ENCODE measurements at places on chromosomes 16 and 17. TPM values are rescaled to one million over a fixed set of nuclear protein-coding genes. Genes with fewer than 3 reads are reported as not detected.

DNA sequence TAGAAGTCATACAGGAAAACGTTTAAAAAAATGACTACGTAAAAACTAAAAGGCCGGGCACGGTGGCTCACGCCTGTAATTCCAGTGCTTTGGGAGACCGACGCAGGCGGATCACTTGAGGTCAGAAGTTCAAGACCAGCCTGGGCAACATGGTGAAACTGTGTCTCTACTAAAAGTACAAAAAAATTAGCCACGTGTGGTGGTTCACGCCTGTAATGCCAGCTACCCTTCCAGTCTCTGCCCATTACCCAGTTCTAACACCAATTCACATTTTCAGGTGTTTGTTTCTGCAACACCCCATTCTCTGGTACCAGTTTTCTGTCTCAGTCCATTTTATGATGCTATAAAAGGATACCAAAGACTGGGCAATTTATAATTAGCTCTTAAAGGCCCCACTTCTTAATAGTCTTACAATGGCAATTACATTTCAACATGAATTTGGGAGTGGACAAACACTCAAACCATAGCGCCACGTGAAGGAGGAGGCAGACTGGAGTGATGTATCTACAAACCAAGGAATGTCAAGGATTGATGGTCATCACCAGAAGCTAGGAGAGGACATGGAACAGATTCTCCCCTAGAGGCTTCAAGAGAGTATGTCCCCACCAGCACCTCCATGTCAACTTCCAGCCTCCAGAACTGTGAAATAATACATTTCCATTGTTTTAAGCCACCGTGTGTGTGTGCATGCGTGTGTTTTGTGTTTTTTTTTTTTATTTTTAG, 791 bp upstream of the C17orf75 start:
- DNase-seq, result no peak

GRCh38 chr17:63314761-63315160, 131.3 kb downstream of the CYB561 start:
- DNase-seq, result no peak

GRCh38 chr16:27739606-27740357, 189.8 kb downstream of the KATNIP start:
- no peak for DNase-seq

GRCh38 chr16:12651765-12652512, 151.7 kb downstream of the CPPED1 start:
- no peak for DNase-seq

- no peak for DNase-seq
These were observed 10.8 kb upstream of the HASPIN start for GRCh38 chr17:3712811-3713463.

DNA sequence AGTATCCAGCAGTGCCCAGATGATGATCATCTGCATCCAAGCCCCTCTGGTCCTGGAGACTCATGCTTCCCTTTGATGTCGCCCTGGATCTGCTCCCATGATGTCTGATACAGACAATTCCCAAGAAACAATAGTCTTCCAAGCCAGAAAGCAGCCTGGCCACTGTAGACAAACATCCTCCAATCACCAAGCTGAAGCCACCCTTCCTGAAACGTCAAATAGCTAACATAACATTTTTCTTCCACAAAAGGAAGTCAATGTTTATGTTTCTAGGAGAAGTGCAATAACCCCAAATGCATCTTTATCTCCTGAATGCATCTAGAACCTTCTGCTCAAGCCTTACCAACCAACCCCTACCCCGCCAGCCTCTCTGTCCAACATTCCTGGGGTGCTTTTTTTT, 1.2 kb upstream of the DPEP2 start:
- DNase-seq, result no peak

DNA sequence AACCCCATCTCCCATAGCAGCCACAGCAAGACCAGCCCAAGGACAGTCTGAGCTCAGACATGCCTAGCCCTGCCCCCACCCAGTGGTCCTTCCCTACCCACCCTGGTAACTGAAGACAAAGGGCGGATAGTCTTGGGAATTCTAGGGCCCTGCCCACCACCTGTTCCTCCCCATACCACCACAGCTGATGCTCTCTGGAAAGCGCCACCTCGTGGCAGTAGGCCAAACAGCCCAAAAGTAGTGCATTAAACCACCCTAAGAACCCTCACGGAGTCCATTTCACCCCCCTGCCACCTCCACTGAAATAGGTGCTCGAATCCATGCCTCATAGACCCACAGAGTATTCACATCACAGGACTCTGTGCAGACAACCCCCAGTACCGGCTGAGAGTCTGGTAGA, 1021.4 kb downstream of the CDH8 start:
- DNase-seq, result no peak

DNA sequence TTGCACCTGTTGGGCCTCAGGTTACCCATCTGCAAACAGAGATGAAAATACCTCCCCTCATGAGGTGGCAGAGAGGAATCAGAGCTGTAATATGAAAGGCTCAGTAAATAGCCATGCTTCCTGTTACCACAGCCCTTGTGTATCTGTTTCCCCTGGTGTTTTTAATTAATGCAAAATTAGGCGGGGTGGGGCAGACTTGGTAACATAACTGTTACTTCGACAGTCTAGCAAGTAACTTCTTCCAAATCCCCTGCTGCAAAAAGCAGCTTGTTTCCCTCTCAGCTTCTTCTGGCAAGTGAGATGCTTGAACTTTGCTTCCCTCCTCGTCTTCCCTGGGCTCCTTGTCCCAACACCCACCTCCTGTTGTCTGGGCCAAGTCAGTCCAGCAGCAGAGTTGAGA, 381.5 kb downstream of the CPPED1 start:
- no peak for DNase-seq

- no peak for DNase-seq
These were observed 67.4 kb downstream of the SNX11 start for GRCh38 chr17:48174833-48175523.

- DNase-seq, result no peak
These were observed 9.7 kb upstream of the CIAO3 start for GRCh38 chr16:750485-750884.

GRCh38 chr17:75078284-75079022, 9.3 kb upstream of the SLC16A5 start:
- no peak for DNase-seq

DNA sequence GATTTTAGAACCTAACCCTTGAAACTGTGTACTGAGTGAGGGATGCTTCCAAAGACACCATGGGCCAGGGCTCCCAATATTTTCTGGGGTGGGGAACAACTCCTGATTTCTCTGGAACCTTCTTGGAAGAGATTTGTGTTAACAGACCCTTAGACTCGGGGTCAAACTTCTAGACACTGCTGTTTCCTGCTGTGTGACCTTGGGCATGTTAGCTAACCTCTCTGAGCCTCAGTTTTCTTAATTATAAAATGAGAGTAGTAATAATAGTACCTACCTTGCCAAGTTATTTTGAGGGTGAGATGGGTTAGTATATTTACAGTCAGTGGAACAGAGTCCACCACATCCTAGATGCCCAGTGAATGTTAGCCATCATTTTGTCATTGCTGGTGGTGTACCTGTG, 18.8 kb downstream of the POLR3E start:
- peak; percentile 14 for DNase-seq

DNA sequence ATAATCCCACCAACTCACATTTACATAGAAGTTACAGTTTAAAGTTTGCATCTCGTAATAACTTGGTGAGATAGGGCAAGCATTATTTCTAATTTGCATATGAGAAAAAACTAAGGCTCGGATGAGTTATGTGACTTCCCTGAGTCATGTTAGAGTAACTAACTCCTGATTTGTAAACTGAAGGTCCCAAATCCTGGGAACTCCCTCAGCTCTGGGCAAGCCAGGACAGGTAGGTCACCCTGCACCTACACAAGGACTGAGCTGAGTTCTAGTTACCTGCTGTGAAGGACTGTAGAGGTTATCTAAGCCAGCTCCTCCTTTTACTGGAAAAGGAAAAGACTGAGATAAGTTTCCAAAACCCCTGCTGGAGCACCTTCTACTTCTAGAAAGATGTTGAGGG, 92.1 kb upstream of the HLF start:
- no peak for DNase-seq

- peak; percentile 91 for DNase-seq
These were observed 4.2 kb upstream of the MXRA7 start for GRCh38 chr17:76714822-76715495.

DNA sequence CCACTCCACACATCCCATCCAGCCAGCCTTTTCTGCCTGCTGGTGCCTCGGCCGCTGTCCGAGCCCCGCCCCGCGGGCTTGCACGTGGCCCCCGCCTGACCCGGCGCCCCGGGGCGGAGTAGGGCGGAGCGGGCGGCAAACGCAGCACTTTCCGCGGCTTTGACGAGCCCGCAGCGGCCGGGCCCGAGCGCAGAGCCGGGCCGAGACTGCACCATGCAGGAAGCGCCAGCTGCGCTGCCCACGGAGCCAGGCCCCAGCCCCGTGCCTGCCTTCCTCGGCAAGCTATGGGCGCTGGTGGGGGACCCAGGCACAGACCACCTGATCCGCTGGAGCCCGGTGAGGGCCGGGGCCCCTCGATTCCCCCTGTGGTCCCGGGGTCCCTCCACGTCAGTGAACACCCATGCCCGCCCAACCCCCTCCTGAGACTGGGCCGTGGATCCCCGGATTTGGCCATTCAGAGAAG, at the start of gene HSF4:
TSS of gene HSF4 (plus strand) at position 147 of the 463 bp plus-strand sequence. CDS start at position 214, 67 bp downstream.
- no peak for DNase-seq

- DNase-seq, result peak; percentile 74
These were observed 46.2 kb downstream of the TUBD1 start for GRCh38 chr17:59846394-59847165.

DNA sequence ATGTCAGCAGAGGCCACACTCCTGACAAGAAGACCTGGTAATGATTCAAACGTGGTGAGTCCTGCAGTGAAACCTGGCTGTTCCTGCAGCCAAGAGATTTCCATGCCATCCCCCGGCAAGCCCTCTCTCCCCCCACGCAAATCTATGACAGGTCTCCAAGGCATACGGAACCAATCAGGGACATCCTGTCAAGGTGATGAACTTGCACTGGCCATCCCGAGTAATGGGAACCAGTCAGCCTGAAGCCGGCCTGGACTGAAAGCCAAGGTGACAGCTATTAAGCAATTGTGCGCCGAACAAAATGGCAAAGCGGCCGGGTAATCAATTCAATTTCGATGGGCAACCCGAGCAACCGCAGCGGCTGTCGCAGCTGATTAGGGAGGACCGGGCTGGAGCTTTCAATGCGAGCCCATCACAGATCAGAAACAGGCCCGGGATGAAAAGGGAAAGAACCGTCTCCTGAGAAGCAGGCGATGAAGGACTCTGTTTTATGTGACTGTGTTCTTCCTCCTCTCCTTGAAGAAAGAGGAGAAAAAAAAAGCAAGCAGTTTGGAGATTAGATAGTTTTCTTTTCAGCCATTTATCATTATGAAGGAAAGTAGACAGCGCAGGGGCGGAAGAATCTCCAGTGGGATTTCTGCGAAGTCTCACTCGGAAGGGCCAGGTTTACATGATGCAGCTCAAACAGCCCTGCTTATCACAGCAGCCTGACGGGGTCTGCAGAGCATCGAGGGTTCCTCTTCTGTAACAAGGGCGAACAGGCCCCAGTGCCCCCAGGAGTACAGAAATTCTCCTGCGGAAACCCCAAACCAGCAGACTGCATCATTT, 35.2 kb downstream of the TBX4 start:
- DNase-seq, result no peak

- DNase-seq, result no peak
These were observed 15.2 kb downstream of the MED24 start for GRCh38 chr17:40038882-40039513.

- DNase-seq, result no peak
These were observed 670 bp upstream of the CTF1 start for GRCh38 chr16:30895627-30896260.

DNA sequence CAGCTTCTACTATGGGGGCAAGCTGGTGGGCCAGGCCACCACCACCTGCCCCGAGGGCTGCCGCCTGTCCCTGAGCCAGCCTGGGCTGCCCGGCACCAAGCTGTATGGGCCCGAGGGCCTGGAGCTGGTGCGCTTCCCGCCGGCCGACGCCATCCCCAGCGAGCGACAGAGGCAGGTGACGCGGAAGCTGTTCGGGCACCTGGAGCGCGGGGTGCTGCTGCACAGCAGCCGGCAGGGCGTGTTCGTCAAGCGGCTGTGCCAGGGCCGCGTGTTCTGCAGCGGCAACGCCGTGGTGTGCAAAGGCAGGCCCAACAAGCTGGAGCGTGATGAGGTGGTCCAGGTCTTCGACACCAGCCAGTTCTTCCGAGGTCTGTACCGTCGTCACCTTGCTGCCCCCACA, 19.5 kb downstream of the IRF8 start:
- DNase-seq, result no peak

DNA sequence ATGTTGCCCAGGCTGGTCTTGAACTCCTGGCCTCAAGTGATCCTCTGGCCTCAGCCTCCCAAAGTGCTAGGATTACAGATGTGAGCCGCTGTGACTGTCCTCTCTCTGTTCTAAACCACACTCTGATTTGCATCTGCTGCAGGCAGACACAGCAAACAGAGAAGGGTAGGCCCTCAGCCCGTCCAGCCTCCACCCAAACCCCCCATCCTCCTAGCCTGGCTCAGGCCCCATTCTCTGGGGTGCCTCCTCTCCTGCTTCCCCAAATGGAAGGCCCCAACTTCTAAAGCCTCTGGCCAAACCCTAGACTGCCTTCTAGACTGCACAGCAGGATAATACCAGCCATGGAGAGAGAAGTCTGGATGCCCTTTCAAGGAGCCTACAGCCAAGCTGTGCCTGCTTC, 4.1 kb upstream of the GFAP start:
- no peak for DNase-seq

DNA sequence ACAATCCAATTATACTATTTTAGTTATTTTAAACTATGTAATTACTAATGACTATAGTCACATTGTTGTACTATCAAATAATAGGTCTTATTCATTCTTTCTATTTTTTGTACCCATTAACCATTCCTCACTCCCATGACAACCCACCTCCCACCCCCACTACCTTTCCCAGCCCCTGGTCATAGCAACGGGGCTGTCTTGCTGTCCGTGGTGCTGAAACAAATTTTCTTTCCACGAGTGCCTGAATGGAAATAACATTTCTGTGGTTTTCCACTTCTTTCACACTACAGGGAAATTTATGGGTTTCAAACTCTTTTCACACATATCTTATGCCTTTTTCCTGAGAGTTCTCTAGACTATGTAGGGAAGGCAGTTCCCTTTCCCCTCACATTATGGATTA, 326.6 kb downstream of the PHKB start:
- no peak for DNase-seq

- no peak for DNase-seq
These were observed 84.3 kb downstream of the PRKCA start for GRCh38 chr17:66386498-66387351.

GRCh38 chr16:57795431-57795878, 6.8 kb downstream of the KIFC3 start:
- no peak for DNase-seq

C17orf113 gene
- total RNA-seq, result 2.9 TPM

USH1G gene
- total RNA-seq, result not detected

VASN gene
- total RNA-seq, result 38.4 TPM

CCL2 gene
- total RNA-seq, result 219 TPM

CCL16 gene
- total RNA-seq, result 1.1 TPM

WNK4 gene
- 1.4 TPM for total RNA-seq

HYDIN gene
- total RNA-seq, result 3.4 TPM

MTSS2 gene
- 75.9 TPM for total RNA-seq

PERCC1 gene
- not detected for total RNA-seq

CCDC40 gene
- total RNA-seq, result 12.6 TPM

TBC1D3H gene
- not detected for total RNA-seq

RNF227 gene
- total RNA-seq, result 5.7 TPM

EVI2B gene
- total RNA-seq, result 15.7 TPM

UTS2R gene
- total RNA-seq, result not detected

ZNF385C gene
- 3.0 TPM for total RNA-seq
